A549 treated with DMSO at 1 μM for 4 hours (cell line): ENCODE measurements at places on chromosomes 16 and 17. TPM values are rescaled to one million over a fixed set of nuclear protein-coding genes. Genes with fewer than 3 reads are reported as not detected.

Gene CLEC18A
- 0.07 to 0.20 TPM (median 0.14 TPM) in 4 of 5 replicates, not detected in the other for total RNA-seq

Gene SYNGR3
- 6.4 to 7.6 TPM (median 6.9 TPM) in 5 replicates for total RNA-seq

Gene RNF227
- 1.4 to 2.0 TPM (median 1.6 TPM) in 5 replicates for total RNA-seq

Gene RPUSD1
- total RNA-seq, result 34.1 to 56.4 TPM (median 47.4 TPM) in 5 replicates

Gene TRIM72
- 0.02 TPM in 5 replicates for total RNA-seq

Gene MVP
- 116 to 134 TPM (median 120 TPM) in 5 replicates for total RNA-seq

Gene ACSM2A
- total RNA-seq, result not detected in 5 replicates

Gene NXN
- total RNA-seq, result 24.8 to 28.3 TPM (median 26.0 TPM) in 5 replicates

Gene HP
- total RNA-seq, result not detected in 5 replicates

Gene ZSCAN10
- 0.08 TPM in 1 of 5 replicates, not detected in the others for total RNA-seq

Gene NPIPB8
- total RNA-seq, result 0.52 to 0.56 TPM in 2 of 5 replicates, not detected in the others

Gene LAT
- 3.1 to 6.1 TPM (median 4.3 TPM) in 5 replicates for total RNA-seq

Gene CHST4
- total RNA-seq, result 0.06 to 0.15 TPM (median 0.08 TPM) in 3 of 5 replicates, not detected in the others

Gene RNF222
- not detected in 5 replicates for total RNA-seq

Gene CD300H
- total RNA-seq, result 0.53 to 0.88 TPM (median 0.55 TPM) in 3 of 5 replicates, not detected in the others

Gene NPW
- 0.74 to 1.3 TPM (median 0.99 TPM) in 5 replicates for total RNA-seq

Gene CHRNE
- total RNA-seq, result 0.07 to 0.21 TPM (median 0.08 TPM) in 4 of 5 replicates, not detected in the other

Gene TBC1D3
- not detected in 5 replicates for total RNA-seq

Gene GNG13
- total RNA-seq, result not detected in 5 replicates

Gene SPAG7
- 69.9 to 87.4 TPM (median 71.4 TPM) in 5 replicates for total RNA-seq

Gene OTOA
- total RNA-seq, result 0.05 TPM in 1 of 5 replicates, not detected in the others
